Ovary (tissue), 10 donors: ENCODE measurements at places on chromosomes 7 and 10. TPM values are rescaled to one million over a fixed set of nuclear protein-coding genes. Genes with fewer than 3 reads are reported as not detected.

Gene FOXI2
- not detected for total RNA-seq

DNA sequence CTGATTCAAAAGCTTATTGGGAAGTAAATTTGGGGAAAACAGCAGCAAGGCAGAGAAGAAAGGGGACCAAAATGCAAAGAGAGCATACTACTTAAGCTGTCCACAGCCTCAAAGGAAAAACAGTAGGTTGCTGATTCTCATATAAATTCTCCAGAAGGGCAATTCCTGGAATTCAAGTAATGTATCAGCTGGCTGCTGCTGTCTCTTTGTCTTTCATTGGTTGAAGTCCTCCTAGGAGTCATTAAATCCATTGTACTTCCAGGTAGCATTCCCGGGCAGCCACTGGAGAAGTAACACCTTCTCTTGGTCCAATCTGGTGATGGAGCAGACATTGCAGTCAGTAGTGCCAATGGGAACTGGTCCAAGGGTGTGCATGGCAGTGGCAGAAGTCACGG, 22.7 kb downstream of the BET1 start:
- peak; percentile 20 for DNase-seq

DNA sequence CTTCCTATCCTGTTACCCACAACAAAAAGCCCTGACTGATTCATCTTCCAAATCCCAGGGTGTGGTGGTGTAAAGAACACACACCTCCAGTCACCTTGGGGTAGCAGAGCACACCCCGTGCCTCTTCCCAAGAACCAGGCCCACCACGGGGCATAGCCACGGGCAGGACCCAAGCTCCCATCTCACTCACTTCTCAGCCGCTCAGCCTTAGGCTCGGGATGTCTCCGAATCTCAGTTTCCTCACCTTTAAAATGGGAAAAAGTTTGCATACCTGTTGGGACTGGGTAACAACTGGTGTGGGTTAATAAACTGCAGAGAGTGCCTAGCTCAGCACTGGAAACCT, 139.0 kb downstream of the FGFR2 start:
- no peak for DNase-seq

Gene NPC1L1
- 0.28 TPM for total RNA-seq

DNA sequence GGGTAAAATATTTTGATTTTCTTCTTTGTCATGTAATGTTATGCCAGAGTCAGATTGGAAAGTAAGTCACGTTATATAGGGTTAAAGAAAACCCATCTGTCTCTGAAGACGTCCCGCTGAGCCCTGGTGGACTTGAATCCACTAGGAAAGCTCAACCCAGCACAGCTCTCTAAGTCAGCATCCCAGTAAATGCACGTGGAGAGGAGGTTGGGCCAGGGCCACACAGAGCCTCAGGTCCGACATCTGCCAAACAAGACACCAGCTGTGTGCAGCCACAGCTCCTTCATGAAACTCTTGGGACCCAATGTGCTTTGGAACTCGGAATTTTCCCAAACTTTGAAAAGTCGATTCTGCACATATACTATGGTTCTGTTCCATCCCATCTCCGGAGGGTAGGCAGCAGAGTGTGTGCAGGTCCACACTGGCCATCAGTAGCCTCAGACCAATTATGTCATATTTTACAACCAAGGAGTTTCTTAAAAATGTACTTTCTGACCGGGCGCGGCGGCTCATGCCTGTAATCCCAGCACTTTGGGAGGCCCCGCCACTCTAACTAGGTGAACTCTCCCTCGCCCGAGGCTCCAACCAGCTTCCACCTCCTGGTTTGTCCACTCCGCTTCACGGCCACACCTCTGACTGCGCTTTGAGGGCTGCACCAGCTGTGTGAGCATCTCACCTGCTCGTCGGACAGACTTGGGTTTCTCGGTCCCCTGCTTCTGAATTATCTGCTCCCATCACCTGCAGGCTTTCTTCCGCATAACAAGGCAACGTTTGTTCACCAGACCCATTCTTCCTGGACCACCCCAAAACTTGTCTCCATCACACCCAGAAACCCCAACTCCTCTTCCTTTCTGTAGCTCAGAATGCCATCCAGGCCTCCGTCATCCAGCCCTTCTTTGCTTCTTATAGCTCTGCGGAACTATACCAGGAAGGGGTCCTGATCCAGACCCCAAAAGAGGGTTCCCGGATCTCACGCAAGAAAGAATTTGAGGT, 29.7 kb upstream of the DNAJB6 start:
- no peak for DNase-seq

- no peak for DNase-seq
These were observed 20.2 kb upstream of the TMEM178B start for GRCh38 chr7:141053626-141054025.

- DNase-seq: peak; percentile 10
These were observed 141.1 kb downstream of the MAPK8 start for GRCh38 chr10:48447356-48448215.

Gene PRSS37
- total RNA-seq: not detected

Gene GSTO2
- 3.7 TPM for total RNA-seq

DNA sequence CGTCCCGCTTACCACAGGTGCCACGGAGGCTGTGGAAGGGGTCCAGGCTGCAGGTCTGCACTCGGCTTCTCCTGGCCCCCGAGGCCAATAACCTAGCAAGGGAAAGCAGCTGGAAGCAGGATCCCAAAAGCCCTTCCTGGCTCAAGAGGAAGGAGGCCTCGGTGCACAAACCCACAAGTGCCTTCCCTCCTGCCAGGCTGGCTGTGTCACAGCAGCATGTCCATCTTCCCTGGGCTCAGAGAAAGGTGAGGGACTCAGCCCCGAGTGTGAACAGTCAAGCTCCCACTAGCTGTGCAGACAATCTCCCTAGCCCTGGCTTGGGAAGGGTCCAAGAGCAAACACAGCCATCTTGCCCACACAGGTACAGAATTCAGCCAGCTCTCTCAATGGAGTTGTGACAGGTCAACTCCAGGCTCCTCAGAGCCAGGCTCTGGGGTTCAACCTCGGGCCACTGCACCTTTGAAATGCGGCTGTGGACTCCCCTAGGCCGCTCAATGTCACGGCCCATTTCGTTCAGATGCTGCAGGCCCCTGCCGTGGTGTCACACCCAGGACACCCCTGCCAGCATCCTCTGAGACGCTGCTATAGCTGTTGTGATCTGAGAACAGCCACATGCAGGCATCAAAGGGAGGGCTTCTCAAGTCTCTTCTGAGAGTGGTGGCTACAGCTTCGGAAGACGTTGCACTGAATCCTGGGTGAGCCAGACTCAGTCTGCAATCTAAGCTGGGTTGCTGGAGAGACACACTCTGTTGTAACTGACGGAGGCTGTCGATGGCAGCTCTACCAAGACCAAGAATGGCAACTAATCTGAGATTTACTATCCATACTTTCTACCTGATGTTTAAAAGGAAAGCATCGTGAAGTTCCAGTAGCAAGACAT, 137.9 kb downstream of the DIP2C start:
- no peak for DNase-seq

- DNase-seq: no peak
These were observed 20.5 kb upstream of the RASGEF1A start for GRCh38 chr10:43287056-43288007.

GRCh38 chr7:45156516-45157272, 897 bp upstream of the RAMP3 start:
- no peak for DNase-seq

DNA sequence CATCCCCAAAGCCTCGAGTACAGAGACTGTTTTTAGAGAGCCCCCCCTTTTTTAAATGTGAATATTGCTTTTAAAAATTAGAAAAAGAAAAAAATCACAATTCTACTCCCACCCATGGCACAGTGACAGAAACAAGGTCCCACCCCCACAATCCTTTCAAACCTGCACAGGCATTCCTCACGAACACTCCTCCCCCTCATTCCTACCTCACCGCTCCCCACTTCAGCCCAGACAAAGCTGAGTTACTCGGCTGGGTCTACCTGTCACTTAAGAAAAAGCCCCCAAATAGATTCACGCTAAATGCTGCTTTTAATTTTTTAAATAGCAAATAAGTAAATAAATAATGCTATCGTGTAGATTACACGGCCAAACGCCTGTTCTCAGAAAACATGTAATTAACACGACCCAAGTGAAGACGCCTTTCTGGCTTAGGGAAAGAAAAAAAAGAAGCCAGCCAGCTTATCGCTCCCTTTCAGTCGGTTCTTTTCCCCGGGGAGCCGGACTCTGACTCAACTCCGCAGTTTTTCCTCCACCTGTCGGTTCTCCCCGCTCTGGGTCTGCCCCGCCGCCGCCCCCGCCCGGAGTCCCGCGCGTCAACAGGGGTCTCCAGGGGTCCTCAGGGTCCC, 739 bp downstream of the MPP7 start:
- no peak for DNase-seq

DNA sequence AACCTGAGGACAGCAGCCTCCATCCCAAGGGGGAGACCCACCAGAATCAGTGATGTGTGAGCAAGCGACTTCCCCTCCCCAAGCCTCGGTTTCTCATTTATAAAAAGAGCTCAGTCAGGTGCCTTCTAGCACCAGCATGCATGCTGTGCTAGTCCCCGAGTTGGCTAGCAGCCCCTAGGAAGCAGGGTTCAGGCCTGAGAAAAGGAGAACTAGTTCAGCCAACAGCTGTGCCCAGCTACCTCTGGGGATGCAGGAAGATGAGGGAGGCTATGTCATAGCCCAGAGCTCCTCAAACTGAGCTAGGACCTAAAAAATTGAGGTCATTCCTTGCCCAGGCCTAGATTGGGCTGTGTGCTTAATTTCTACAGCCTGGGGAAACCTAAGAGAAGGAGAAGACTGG, 13.7 kb downstream of the DRGX start:
- no peak for DNase-seq

Gene CRPPA
- 4.0 TPM for total RNA-seq

Gene HOXA3
- total RNA-seq: 0.87 TPM

Gene FAM25G
- total RNA-seq: not detected

DNA sequence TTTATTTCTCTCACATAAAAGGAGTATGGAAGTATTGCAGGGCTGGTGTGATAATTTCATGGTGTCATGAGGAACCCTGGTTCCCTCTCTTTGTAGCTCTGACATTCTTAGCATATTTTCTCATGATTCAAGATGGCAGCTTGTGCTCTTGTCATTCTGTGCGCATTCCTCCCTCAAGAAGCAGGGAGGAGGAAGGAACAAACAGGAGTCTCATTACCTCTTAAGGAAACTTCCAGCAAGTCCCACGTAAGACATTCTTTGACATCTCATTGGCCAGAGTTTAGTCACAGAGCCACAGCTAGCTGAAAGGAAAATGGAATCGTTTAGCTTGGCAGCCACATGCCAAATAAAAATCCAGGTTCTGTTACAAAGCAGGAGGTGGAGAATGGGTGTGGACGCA, 546.8 kb downstream of the LRMDA start:
- DNase-seq: no peak
